Adipocyte (in vitro differentiated cells): ENCODE measurements at places on chromosomes 3 and 15.
A peak's percentile ranks its signal among the peaks of the same experiment; 100 is the strongest.

DNA sequence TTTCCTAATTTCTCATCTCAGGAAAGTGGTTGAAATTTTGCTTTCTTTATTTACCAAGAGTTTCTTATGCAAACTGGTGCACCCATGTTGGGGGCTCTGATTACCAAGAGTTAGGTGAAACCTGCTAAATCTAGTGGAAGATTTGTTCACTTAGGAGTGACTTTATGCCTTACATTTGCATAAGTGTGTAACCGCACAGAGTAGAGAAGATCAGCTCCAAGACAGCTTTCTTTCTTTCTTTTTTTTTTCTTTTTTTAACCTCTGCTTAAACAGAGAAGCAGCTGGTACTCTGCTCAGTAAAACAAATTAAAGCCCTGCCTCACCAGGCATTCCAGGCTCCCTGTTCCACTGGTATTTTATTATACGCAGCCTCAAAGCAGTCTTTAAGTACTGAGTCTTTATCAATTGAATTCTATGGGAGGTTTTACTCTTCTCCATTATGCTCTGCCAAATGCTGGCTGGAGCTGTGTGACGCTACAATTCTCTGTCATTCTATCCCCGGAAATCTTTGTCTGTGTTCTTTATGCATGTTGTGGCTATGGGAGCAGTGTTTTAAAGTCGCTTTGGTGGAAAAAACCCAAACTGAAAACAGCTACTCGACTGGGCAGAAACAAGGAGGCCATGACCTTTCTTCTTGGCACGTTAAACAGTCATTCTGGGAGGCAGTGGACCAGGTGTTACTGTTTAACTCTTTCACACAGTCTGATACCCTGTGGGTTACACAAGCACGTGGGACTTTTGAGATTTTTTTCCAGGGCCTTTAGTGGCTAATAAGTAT, 55.2 kb upstream of the GBE1 start:
- peak; percentile 60 for DNase-seq

DNA sequence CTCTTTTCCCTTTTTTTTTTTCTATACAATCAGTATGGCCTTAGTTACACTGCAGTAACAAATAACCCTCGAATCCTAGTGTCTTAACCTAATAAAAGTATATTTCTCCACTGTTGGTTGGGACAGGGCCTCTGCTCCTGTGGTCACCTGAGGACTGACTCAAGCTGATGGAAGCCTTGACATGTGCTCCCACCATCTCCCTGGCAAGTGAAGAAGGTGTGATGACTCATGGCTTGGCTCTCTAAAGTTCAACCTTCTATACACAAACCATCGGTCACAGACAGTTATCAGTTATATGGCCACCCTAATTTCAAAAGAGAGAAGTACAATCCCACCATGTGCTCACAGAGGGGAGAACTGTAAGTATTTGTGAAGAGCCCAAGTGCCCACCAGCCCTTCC, 65.8 kb upstream of the CACNA2D3 start:
- DNase-seq: no peak

DNA sequence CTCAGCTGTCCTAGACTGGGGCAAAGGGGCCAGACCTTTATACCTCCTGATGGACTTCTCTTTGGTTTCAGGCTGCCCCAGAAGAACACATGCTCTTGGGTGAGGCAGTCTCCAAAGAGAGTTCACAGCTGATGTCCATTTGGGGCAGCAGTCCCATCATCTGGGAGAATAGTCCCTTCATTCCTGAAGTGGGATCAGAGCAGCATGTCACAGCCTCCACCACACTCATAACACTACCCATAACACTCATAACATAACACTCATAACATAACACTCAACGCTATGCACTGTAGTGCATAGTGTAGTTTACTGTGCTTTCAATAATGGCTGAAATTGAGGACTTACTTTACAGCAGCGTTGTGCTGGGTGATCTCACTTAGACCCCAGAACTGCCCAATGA, 36.7 kb upstream of the PLCL2 start:
- no peak for DNase-seq

- no peak for DNase-seq
These were observed 33.8 kb upstream of the EPHB1 start for GRCh38 chr3:134761213-134761612.

GRCh38 chr15:65192016-65192415, 6.9 kb upstream of the CLPX start:
- no peak for DNase-seq

DNA sequence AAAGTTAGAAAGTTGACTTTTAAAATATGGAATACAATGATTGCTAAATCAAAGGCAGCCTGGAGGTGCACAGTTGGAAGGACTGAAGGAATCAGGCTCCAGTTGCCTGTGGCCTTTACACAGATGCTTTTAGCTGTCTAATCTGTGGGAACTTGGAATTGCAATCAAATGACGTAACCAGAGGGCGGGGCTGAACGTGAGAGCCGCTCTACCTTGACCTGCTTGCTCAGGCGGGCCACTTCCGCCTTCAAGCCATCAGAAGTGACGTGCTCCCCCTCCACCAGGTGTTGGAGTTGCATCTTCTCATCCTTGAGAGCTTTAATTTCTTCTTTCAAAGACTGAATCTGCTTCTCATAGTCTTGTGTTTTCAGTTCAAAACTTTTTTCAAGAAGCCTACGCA, 37.7 kb upstream of the GNB5 start:
- DNase-seq: no peak

- no peak for DNase-seq
These were observed 87.1 kb downstream of the SCN11A start for GRCh38 chr3:38964646-38965045.

DNA sequence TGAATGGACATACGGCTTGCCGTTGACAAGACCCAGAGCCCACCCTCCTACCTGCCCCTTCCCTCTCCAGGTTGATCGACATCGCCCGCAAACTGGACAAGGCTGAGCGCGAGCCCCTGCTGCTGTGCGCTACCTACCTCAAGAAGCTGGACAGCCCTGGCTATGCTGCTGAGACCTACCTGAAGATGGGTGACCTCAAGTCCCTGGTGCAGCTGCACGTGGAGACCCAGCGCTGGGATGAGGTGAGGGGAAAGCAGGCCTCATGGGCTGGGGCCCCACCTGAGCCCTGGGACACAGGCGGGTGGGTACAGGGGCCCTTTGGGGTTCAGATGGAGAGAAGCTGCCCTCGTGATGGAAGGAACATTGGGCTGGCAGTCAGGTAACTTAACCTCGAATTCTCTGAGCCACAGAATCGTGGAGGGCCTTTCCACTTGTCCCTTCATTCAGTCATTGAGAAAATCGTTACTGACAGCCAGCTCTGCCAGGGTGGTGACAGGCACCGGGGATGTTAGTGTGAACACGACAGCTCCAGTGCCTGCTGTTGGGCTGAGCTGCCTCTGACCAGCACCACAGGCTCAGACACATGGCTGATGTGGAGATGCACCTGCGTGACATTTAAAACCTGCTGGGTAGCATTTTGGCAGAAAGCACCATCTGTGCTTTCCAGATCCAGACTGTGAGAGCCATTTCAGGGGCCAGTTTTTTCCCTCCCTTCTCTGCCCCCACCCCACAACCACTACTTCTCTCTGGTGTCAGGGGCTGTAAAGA, 25.6 kb upstream of the RHO start:
- no peak for DNase-seq

- peak; percentile 87 for DNase-seq
These were observed 84.8 kb downstream of the SMAD3 start for GRCh38 chr15:67150023-67150860.

DNA sequence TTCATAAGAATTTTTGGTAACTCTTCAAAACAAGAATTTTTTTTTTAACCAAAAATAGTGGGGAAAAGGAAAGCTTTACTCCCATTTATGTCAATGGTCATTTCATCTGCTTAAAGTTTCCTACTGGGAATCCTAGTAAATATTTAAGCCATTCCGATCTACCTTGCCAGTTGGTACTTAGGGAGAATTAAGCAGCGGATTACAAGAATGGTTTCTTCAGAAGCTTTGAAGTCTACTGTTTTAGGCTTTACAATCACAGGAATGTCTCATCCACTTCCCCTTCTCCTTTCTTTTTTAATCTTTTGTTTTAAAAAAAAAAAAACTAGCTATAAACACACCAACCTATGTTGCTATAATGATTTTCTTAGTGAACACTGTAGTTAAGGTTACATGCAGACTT, 341.4 kb upstream of the ATP11B start:
- DNase-seq: no peak

GRCh38 chr3:133887074-133887802, 8.4 kb downstream of the RAB6B start:
- no peak for DNase-seq

- no peak for DNase-seq
These were observed 98.1 kb downstream of the DNAJB8 start for GRCh38 chr3:128368626-128369025.

- DNase-seq: no peak
These were observed 370.4 kb upstream of the TPRG1 start for GRCh38 chr3:188801393-188801792.

DNA sequence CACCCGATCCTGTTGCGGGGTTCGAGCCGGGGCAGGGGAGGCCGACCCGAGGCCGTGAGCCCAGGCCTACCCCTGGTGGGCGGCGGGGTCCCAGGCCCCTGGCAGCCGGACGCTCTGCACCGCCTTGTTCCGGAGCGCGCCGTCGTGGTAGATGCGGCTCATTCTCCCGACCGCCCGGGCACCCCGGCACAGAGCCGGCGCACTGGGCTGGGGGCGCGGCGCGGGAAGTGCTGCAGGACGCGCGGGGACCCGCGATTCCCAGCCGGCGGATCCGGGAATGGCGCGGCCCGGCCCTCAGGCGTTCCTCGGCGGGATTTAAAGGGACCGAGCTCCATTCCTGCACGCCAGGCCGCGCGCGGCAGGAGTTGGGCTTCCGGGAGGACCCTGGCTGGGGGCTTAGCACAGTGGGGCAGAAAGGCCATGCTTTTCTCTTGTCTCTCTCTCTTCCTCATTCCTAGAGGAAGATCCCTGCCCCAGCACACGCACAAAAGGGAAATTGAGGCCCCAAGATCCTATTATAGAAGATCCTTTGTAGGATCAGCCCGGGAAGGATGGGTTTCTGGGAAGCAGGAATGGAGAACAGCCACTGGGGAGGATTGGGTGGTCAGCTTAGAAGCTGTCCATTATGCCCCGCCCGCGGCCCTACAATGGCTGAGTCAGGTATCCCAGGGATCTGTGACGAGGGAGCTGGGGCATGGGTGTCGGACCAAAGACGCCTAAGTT, at the start of gene ARPIN:
Gene ARPIN, minus strand, starts transcription at position 279 of the 723 bp plus-strand sequence. Its CDS starts 117 bp downstream, at position 162.
- DNase-seq: peak; percentile 82

GRCh38 chr3:183892610-183893214, 8.0 kb upstream of the PARL start:
- DNase-seq: no peak

- peak; percentile 76 for DNase-seq
These were observed 898.4 kb downstream of the PDCD6IP start for GRCh38 chr3:34696831-34697230.

DNA sequence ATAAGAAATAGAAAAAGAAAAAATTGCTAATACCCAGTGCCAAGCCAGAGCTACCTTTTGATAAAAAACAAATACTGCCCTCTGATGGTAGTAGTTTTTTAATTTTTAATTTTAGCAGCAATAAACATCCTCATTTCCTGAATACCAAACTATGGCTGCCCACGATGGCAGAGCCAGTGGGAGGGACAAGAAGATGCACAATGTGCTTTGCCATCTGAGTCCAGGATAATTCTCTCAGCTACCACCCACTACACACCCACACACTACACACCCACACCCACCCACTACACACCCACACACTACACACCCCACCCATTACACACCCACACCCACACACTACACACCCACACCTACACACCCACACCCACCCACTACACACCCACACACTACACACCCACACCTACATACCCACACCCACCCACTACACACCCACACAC, 17.8 kb downstream of the CEP19 start:
- DNase-seq: peak; percentile 38

- no peak for DNase-seq
These were observed 1125.4 kb downstream of the ROBO1 start for GRCh38 chr3:78642226-78643035.

DNA sequence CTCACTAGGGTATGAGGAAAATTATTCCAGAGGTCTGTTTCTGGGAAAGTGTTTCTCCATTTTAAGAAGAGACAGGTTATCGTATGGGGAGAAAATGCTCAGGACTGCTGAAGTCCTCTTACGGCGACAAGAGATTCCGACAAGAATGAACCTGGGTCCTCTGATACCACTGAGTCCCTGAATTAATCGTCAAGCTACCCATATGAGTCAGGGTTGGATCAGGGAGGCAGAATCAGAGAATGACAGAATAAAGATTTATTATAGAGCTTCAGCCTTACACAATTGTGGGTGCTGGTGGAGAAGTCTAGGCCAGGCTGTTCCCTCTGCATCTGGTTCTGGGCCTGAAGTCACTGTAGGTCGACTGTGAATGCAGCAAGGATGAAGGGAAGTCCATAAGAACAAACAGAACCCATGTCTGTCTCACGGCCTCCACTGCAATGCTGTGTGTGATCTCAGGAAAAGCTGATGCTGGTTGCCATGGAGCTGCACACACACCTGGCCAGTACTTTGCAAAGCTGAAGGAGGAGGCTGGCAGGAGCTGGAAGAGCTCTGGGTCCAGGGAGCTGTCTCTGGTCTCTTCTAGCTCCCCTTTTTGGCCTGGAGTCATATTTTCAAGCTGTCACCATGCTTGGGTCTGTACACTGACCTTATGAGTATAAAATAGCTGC, 83.9 kb downstream of the HHLA2 start:
- no peak for DNase-seq

DNA sequence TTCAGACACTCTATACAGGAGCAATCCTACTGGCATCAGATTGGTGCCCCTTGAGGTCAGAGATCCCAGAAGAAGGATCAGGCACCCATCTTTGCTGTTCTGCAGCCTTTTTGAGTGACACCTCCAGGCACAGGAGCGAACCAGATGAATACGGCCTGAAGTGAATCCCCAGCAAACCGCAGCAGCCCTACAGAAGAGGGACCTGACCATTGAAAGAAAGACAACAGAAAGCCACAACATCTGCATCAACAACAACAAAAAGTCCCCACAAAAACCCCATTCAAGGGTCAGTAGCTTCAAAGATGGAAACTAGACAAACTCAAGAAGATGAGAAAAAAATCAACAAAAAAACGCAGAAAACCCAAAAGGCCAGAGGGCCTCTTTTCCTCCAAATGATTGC, 130.4 kb downstream of the PPM1L start:
- no peak for DNase-seq

DNA sequence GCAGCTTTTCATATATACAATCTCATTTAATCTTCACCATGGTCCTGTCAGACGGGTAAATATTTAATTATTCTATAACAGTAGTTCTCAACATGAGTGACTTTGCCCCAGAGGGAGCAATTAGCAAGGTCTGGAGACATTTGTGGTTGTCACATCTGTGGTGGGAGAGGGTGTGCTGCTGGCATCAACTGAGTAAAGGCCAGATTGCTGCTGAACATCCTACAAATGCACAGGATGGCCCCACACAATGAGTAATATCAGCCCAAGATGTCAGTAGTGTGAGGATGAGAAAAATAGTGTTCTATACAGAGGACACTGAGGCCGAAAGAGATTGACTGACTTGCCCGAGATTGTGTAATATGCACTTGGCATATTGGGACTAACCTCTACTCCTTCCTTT, 156.0 kb downstream of the AGBL1 start:
- no peak for DNase-seq

- DNase-seq: no peak
These were observed 125.9 kb upstream of the HES1 start for GRCh38 chr3:194009892-194010533.

GRCh38 chr15:68987120-68987519, 27.4 kb upstream of the NOX5 start:
- DNase-seq: no peak
